Tongue (tissue), 3 donors: ENCODE measurements at places on chromosomes 5 and 9.

DNA sequence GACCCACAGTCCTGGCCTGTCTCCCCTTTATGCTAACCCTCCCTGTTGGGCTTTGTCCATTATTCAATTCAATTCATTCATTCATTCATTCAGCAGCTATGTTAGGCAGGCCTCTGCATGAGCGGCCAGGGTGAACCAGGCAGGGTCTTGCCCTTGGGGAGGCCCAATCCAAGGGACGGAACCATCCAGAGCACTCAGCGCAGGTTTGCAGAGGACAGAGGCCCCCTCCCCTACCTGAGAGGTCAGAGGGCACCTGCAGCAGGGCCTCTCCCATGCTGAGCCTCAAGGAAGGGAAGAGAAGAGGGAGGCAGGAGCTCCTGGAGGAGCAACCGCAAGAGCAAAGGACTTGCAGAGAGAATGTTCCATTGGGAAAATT, 61.4 kb downstream of the C9orf50 start:
- DNase-seq, result no peak

GRCh38 chr5:148238418-148238794, at the start of gene MARCOL:
TSS of gene MARCOL (plus strand) at chr5:148238525. CDS start at chr5:148238598, 73 bp downstream.
- no peak for DNase-seq

- no peak for DNase-seq
Measured at GRCh38 chr5:55136521-55136920, 23.4 kb upstream of the GPX8 start.

- DNase-seq, result no peak
Measured at GRCh38 chr5:56413546-56413945, 180.4 kb upstream of the ANKRD55 start.

DNA sequence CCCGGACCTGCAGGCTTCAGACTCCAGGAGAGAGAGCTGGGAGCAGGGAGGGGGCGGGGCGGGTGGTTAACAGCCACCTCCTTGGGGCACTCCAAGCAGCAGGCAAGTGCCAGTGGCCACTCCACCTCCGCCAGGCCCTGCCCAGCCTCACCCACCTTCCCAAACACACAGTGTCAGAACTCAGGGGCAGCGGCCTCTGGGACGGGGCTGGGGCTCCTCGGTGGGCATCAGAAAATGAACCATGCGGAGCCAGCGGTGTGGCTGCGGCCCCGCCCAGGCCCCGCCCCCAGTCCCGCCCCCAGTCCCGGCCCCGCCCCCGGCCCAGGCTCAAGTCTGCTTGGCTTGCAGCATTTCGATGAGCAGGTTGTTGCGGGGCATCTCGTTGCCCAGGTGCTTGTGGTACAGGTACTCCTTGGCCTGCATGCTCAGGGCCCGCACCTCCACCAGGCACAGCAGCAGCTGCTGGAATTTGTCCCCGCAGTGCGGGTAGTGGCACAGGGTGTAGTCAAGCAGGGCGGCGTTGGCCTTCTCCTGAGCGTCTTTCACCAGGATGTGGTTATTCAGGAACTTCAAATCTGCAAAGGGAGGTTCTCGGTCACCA, 24.7 kb downstream of the NR5A1 start:
- DNase-seq, result no peak

DNA sequence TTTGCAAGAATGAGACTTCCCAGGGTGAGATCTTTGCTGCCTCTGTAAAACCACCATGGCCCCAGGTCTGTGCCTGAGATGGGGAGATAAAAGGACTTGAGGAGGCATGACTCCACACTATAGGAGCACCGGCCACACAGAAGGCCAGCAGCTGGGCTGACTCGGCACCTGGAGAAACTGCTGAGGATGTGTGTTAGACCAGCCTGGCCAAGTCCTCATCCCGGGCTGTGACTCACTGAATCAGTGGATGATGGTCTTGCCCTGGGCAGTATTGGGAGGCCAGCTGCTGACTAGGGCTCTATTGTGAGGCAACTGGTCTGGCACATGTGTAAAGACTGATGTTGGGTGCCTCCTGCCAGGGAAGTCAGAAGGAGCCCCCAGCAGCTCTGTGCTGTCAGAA, 286.2 kb downstream of the ACTL7B start:
- DNase-seq, result no peak

- no peak for DNase-seq
Measured at GRCh38 chr5:131854134-131854533, 57.3 kb upstream of the FNIP1 start.

GRCh38 chr9:137222190-137223077, at the start of gene RNF208:
TSS of gene RNF208 (minus strand) at chr9:137222240. CDS start at chr9:137221212, 1,028 bp downstream.
- DNase-seq, result no peak

DNA sequence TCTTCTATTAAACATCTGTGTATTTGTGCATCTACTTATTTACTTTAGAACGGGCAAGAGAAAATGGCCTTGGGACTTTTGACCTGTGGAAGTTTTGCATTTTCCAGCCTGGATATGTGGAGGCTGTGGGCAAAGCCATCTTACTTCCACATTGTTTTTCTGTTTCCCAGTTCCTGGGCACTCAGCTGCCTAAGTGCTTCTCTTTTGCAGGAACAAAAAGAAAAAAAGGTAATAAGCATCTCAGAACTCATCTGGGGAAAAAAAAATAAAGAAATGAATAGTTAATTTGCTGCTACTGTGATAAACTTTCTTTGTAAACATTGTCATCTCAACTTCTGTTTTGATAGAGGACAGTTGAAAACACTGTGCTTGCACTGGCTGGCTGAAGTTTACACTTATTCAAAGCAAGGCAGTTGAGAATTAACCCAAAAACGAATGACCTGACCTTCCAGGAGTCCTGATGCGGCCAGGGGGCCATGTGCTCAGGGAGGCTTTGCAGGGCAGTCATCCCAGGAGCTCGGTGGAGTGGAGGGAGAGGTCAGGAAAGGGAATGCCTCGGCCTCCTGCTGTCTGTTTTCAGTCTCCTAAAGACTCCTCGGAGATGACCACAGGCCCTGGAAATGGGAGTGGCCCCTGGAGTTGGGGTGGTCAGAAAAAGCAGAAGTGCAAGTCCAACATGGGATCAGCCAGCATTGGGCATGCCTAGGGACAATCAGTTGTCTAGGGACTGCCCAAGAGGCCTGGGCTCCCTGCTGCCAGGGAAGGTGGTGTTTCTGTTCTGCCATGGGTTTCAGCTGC, 75.5 kb downstream of the RAI14 start:
- no peak for DNase-seq

- DNase-seq, result no peak
Measured at GRCh38 chr5:5364932-5365331, 57.5 kb upstream of the ICE1 start.

- no peak for DNase-seq
Measured at GRCh38 chr5:173721601-173722232, 105.3 kb upstream of the BOD1 start.

GRCh38 chr5:4584982-4585381, 555.1 kb upstream of the ADAMTS16 start:
- DNase-seq, result no peak

DNA sequence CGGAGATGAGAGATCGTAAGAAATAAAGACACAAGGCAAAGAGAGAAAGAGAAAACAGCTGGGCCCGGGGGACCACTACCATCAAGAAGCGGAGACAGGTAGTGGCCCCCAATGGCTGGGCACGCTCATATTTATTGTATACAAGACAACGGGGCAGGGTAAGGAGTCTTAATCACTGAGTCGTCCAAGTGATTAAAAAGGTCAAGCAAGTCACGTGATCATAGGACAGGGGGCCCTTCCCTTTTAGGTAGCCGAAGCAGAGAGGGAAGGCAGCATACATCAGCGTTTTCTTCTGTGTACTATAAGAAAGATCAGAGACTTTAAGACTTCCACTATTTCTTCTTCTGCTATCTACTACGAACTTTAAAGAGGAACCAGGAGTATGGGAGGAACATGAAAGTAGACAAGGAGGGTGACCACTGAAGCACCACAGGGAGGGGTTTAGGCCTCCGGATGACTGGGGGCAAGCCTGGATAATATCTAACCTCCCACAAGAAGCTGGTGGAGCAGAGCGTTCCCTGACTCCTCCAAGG, 24.6 kb upstream of the QSOX2 start:
- no peak for DNase-seq

DNA sequence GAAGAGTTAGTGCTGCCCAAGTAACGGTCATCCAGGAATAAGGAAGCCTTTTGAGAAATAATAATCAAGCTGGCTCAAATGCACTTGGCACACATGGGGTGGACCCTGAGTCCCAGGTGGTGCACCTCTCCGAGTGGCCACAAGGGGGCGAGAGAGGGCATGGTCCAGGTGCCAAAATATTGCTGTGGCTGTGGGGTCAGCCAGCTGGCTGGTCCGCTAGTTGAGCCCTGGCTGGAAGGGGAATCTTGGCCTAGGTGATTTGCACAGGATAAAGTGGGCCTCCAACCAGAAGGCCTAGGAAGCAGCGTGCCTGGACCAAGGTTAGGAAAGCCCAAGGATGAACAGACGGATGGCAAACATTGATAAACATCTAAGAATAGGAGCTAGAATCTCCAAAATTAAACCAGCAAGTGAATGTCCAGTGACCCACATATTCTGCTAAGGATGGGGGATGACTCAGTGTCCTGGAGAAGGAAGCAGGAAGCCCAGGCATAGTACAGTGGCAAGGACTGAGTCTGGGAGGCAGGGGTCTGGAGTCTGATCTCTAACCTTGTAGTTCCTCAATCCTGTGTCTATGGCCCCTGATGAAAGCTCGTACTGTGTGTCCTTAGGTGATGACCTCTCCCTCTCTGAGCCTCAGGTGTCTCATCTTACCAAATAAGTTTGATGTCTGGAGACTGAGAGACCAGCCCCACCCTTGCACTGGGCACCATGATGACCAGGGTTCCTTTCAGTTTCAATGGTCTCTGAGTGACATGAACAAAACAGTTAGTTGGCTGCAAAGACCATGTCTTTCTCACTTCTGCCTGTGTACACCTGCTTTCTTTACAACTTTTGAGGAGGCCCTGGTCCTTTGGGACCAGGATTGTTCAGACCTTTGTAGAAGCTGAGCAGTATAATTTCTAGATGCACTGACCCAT, 19.2 kb upstream of the SHB start:
- peak; percentile 80 for DNase-seq

DNA sequence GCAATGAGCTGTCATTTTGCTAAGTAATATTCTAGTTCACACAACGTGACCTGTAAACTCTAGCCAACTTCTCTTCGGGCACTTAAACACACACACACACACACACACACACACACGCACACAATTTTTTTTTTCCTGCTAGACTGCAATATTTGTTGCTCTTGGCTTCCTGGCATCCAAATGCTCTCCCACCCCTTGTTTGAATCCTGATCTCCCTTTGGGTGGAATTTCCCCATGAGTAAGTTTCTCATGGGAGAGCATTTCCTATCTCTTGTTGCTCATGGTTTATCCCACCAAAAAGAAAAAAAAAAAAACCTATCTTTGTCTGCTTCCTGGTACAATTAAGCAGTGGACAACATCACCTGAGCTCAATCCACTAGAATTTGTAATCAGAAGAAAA, 54.7 kb upstream of the TSLP start:
- DNase-seq, result no peak

DNA sequence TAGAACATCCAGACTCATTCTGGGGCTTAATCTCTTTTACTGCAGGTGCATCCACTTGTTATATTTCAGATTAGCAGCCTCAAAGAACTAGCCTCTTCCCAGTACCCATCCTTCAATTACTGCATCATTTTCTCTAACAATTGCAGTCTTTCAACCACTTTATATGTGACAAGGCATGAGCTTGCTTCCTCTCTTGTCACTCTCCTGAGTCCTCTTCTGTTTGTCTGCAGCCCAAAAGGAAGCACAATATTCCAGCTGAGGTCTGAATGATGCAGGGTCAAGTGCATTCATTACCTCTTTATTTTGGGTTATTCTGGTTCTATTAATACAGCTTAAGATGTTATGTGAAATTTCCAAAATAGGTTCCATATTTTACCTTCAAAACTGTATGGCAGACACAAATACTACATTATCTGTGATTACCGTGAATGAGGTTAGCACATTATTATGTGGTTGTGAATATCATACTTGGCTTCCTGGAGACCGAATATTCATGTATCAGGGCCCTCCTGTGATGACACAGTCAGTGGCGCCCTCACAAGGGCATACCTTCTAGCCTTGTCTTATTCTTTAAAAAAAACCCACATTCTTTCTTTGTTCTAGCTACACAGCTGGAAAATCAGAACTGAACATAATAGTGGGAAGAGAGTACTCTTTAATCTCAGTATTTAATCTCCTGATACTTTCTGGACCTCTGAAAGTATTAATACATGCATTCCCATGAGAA, 323.8 kb downstream of the PDE4D start:
- DNase-seq, result no peak

- peak; percentile 58 for DNase-seq
Measured at GRCh38 chr5:65926893-65927292, 518 bp downstream of the ERBIN start.

GRCh38 chr9:104087894-104088293, 6.2 kb upstream of the SMC2 start:
- DNase-seq, result no peak

DNA sequence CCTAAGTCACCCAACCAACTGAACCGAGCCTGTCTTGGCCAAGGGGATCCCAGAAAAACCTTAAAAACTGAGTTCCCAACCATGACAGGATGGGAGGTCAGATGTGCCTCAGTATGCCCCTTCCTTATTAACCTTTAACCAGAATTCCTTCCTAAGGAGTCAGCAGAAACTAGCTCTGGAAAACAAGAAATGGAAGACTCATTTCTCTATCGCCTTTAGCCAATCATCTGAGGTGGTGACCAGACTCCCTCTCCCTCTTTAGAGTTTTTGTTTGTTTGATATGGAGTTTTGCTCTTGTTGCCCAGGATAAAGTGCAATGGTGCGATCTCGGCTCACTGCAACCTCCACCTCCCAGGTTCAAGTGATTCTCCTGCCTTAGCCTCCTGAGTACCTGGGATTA, 37.5 kb downstream of the SLC28A3 start:
- DNase-seq, result no peak

GRCh38 chr5:60765019-60765709, 65.2 kb upstream of the DEPDC1B start:
- DNase-seq, result no peak

DNA sequence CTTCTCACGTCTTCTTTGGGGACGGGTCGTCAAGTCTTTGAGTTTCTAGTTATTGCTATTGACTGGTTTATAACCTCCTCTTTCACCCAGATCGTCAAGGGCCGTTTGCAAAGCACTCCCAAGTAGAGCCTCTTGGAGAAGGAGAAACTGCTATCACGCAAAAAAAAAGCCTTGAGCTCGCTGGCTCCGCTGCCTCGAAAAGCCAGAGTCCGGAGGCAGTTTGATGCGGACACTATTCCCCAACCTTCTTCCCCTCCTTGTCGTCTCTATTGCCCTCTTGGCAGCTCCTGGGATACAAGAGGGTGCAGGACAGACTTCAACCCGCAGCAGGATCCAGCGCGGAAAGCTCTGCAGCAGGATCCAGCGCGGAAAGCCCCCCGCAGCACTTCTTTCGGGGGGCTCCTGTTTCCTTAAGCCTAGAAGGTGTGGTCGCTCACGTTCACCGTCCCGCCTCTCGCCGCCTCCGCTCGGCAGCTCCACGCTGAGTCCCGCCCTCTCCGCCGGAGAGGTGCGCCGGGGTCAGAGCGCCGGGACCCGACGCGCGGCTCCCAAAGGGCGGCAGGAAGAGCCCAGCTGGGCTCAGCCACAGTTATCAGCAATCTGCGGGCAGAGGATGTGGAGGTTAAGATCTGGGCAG, at the start of gene PCDHAC1:
Gene PCDHAC1, plus strand, starts transcription at position 494 of the 637 bp plus-strand sequence. CDS start 594 bp downstream, outside the sequence.
- DNase-seq, result peak; percentile 0

GRCh38 chr5:176183321-176184074, 54.7 kb upstream of the SIMC1 start:
- DNase-seq, result no peak

GRCh38 chr9:117083559-117083958, 331.3 kb downstream of the ASTN2 start:
- DNase-seq, result no peak

- no peak for DNase-seq
Measured at GRCh38 chr5:170464280-170465127, 39.3 kb upstream of the KCNIP1 start.

- no peak for DNase-seq
Measured at GRCh38 chr9:122020398-122020797, 72.7 kb downstream of the TTLL11 start.
